Aorta (tissue), 5 donors: ENCODE measurements at places on chromosomes 3 and 15. TPM values are rescaled to one million over a fixed set of nuclear protein-coding genes. Genes with fewer than 3 reads are reported as not detected.
A peak's percentile ranks its signal among the peaks of the same experiment; 100 is the strongest.

- DNase-seq = no peak
- H3K27ac ChIP-seq = no peak overlapping the region
- no peak overlapping the region for H3K4me3 ChIP-seq
- H3K4me1 ChIP-seq = no peaks in the 10 kb centered on the region
- no peaks in the 10 kb centered on the region for H3K27me3 ChIP-seq
These were observed 31.5 kb downstream of the TMEM108 start for GRCh38 chr3:133069556-133070286.

- DNase-seq = no peak
- H3K4me1 ChIP-seq = no peaks in the 10 kb centered on the region
- H3K4me3 ChIP-seq = no peak overlapping the region
- no peak overlapping the region for H3K27ac ChIP-seq
These were observed 14.4 kb downstream of the ABHD17C start for GRCh38 chr15:80709542-80709941.

DNA sequence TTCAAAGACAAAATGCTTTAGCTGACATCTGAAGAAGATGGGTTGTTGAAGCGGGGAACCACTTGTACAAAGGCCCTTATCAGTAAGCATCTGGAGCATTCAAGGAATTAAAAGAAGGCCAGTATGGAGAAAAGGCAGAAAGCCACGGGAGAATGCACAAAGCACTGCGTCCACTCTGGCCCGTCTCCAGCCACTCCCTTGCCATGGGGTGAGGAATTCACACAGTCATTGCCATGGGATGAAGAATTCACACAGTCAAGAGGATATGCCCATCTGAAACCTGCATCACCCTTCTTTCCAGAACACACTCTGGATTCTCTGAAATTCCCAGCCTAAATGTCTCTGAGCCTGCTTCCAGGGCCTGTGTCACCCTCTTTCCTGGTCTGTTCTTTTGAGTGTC is 26.7 kb upstream of the STAG1 start:
- H3K4me1 ChIP-seq = no peaks in the 10 kb centered on the region
- no peak overlapping the region for H3K27ac ChIP-seq
- H3K4me3 ChIP-seq = no peak overlapping the region
- no peaks in the 10 kb centered on the region for H3K36me3 ChIP-seq
- no peak for DNase-seq
- H3K27me3 ChIP-seq = no peaks in the 10 kb centered on the region

- H3K36me3 ChIP-seq = no peaks in the 10 kb centered on the region
- no peaks in the 10 kb centered on the region for H3K4me1 ChIP-seq
- no peak overlapping the region for H3K4me3 ChIP-seq
- no peaks in the 10 kb centered on the region for H3K27me3 ChIP-seq
- DNase-seq = no peak
These were observed 1.1 kb downstream of the TICRR start for GRCh38 chr15:89576417-89576773.

DNA sequence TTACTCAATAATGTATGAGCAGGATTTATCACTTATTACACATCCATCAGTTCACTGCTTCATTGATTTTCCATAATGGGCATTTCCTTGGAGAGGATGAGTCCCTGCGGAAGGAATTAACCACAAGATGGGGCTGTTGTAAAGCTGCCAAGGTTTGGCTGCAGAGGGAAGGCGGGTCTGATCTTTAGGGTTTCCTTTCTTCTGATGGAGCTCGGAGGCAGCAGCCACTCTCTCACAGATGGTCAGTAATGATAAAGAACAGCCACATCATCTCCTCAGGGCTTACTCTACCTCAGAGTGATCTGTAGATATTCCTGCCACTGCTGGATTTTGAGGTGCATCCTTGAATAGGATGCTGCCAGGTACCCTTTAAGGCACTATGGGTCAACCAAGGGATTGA is 115.2 kb downstream of the USP13 start:
- H3K4me1 ChIP-seq = no peaks in the 10 kb centered on the region
- H3K27me3 ChIP-seq = no peaks in the 10 kb centered on the region
- H3K4me3 ChIP-seq = no peak overlapping the region
- no peak overlapping the region for H3K27ac ChIP-seq
- no peak for DNase-seq

SLC2A2 gene
- total RNA-seq = not detected

RYR3 gene
- 23.1 TPM for total RNA-seq

- H3K4me1 ChIP-seq = no peaks in the 10 kb centered on the region
- H3K4me3 ChIP-seq = no peak overlapping the region
- H3K27me3 ChIP-seq = no peaks in the 10 kb centered on the region
- DNase-seq = no peak
- H3K27ac ChIP-seq = no peak overlapping the region
These were observed 991.2 kb downstream of the TUSC7 start for GRCh38 chr3:117700573-117701360.

SLCO3A1 gene
- total RNA-seq = 39.7 TPM

DNA sequence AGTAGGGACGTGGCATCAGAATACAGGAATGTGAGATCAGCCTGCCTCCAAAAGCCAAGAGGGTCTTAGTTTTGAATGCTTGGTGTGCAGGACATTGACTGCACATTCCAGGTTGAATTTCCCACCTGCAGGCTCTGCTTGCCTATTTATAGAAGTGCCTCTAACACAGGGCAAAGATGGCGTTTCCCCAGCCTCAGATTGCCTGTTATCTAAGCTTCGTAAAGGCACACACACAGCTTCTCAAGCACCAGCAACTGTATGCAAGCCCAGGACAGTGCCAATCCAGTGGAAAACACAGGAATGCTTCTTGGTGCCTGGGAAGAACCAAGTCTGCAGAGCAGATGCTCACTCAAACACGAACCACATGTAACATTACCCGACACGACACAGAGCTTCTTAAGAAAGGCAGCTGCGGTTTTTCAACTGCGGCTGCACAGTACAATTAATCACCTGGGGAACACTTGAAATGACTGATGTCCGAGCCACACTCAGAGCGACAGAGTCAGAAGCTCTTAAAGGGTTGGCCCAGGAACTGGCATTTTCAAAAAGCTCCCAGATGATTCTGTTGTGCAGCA is 90.0 kb upstream of the ANKRD34C start:
- no peaks in the 10 kb centered on the region for H3K27me3 ChIP-seq
- DNase-seq = no peak
- no peak overlapping the region for H3K4me3 ChIP-seq
- no peaks in the 10 kb centered on the region for H3K4me1 ChIP-seq
- H3K27ac ChIP-seq = no peak overlapping the region

FBXL2 gene
- 21.9 TPM for total RNA-seq

DNA sequence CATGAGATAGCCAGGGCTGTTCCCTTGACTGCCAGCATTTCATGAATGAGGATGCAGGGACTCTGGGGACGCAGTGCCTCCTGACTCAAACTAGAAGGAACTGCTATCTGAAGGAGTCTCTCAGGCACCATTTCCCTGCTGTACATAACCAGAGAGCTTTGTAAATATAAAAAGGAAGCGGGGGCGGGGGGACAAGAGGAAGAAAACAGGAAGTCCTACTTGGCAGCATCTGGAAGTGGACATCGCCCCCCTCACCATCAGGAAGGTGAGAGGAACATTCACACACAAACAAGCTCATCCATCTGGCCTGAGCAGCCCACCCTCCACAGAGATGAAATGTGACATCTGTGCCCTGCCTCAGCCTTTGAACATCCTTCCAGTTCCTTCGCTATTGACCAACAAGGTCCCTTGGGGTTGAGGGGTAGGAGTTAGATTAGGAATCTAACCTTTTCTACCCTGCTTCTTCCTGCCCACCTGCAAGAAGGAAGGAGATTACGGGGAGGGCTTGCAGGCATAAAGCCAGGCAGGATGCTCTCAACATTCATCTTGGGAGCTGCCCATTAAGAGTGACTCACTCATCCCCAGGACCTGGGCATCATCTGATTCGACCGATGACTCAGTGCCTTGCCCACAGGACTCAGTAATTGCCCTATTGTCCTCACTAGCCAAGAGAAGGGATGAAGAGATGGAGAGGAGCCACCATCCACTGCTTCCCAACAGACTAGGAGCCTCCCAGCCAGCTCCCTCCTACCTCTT is 31.9 kb downstream of the SH3BP5 start:
- H3K36me3 ChIP-seq = no peaks in the 10 kb centered on the region
- no peaks in the 10 kb centered on the region for H3K27me3 ChIP-seq
- DNase-seq = no peak
- H3K4me3 ChIP-seq = no peak overlapping the region

GRCh38 chr15:66251790-66252684 is 1.5 kb downstream of the MEGF11 start:
- H3K4me1 ChIP-seq = no peaks in the 10 kb centered on the region
- no peak overlapping the region for H3K27ac ChIP-seq
- peaks cover 5% of the 10 kb centered on the region for H3K27me3 ChIP-seq
- DNase-seq = peak; percentile 90
- peak overlapping the region; percentile 52 for H3K4me3 ChIP-seq

LYZL4 gene
- not detected for total RNA-seq

DNA sequence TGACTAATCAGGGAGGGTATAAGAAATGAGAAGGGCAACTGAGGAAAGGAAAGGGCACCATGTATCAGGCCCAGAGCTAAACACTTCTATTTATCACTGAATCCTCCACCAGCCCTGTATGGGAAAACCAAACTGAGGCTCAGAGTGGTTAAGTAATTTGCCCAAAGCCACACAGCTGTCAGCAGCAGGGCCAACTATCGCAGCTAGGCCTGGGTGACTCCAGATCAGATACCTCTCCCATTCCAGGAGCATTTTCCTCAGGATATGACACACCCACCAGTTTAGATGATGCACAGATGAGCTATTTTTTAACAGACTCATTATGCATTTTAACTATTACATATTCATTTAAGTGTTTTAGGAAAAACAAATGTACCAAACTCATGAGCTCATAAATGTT is 14.5 kb downstream of the NUP210 start:
- no peaks in the 10 kb centered on the region for H3K36me3 ChIP-seq
- DNase-seq = no peak
- H3K4me3 ChIP-seq = no peak overlapping the region
- H3K4me1 ChIP-seq = no peaks in the 10 kb centered on the region
- no peak overlapping the region for H3K27ac ChIP-seq

GRCh38 chr3:38009807-38010591 is 19.4 kb downstream of the VILL start:
- peak; percentile 69 for DNase-seq
- no peaks in the 10 kb centered on the region for H3K27me3 ChIP-seq
- H3K4me1 ChIP-seq = no peaks in the 10 kb centered on the region
- H3K27ac ChIP-seq = no peak overlapping the region

SOX2 gene
- 0.24 TPM for total RNA-seq

- H3K27me3 ChIP-seq = no peaks in the 10 kb centered on the region
- no peaks in the 10 kb centered on the region for H3K36me3 ChIP-seq
- H3K27ac ChIP-seq = peak within 1 kb of the TSS; percentile 99
- DNase-seq = peak; percentile 91
- H3K4me3 ChIP-seq = peak within 1 kb of the TSS; percentile 47
- no peaks in the 10 kb centered on the region for H3K4me1 ChIP-seq
These were observed at the start of gene SHISA5 for GRCh38 chr3:48504051-48504946. SHISA5 (minus strand) TSS chr3:48504174; CDS start chr3:48504094, 80 bp downstream.

CCR8 gene
- not detected for total RNA-seq
